Psoas muscle (tissue), 8 donors: ENCODE measurements at places on chromosomes 5 and 9. TPM values are rescaled to one million over a fixed set of nuclear protein-coding genes. Genes with fewer than 3 reads are reported as not detected.

Gene CARD6
- polyA plus RNA-seq, result 1.2 TPM

Gene ESM1
- polyA plus RNA-seq, result 0.01 TPM

Gene CANX
- 252 TPM for polyA plus RNA-seq

Gene HTR1A
- not detected for polyA plus RNA-seq

Gene HMCN2
- 6.3 TPM for polyA plus RNA-seq

Gene SPINK13
- polyA plus RNA-seq, result not detected

Gene CDC20B
- polyA plus RNA-seq, result not detected

Gene UNC13B
- 7.0 TPM for polyA plus RNA-seq

Gene ADRB2
- 1.3 TPM for polyA plus RNA-seq

Gene CDHR2
- polyA plus RNA-seq, result 0.16 TPM

Gene NR2F1
- polyA plus RNA-seq, result 0.86 TPM

Gene RRAGA
- polyA plus RNA-seq, result 83.0 TPM

Gene CDH9
- not detected for polyA plus RNA-seq

Gene SHC3
- 0.04 TPM for polyA plus RNA-seq

Gene GFM2
- polyA plus RNA-seq, result 20.2 TPM

Gene FIBCD1
- not detected for polyA plus RNA-seq

Gene SPAG8
- 0.25 TPM for polyA plus RNA-seq

Gene LCN9
- not detected for polyA plus RNA-seq

Gene SHROOM1
- 1.1 TPM for polyA plus RNA-seq

Gene LMX1B
- polyA plus RNA-seq, result 0.01 TPM

Gene PCDHGA5
- polyA plus RNA-seq, result 0.35 TPM

Gene ADAMTS19
- 0.01 TPM for polyA plus RNA-seq

Gene FBXL7
- 2.6 TPM for polyA plus RNA-seq

Gene CDH18
- polyA plus RNA-seq, result not detected

Gene NMUR2
- polyA plus RNA-seq, result not detected

Gene C9orf50
- not detected for polyA plus RNA-seq

Gene ABLIM3
- polyA plus RNA-seq, result 35.0 TPM
